Activated naive CD8-positive, alpha-beta T cell treated with anti-CD3 and anti-CD28 coated beads for 36 hours (primary cell): ENCODE measurements at places on chromosomes 4 and X.

DNA sequence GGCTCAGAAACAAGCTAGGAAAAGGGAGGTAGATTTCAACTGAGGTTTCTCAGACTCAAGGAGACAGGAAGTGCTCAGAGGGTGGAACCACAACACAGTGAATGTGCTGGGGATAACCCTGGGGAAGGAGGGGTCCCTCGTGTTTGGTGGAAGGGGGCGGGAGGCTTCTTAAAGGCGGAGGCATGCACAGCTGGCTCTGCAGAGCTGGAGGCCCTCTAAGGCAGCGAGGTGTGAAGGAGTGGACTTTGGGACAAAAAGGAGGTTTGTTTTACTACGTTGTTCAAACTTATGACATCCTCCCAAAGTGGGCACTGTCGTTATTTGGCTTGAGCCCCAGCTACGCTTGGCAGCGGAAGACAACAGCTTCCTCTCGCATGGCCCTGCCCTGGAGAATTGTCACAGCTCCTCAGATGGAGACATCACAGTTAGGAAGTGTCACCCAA is 21.7 kb upstream of the MTM1 start:
- H3K36me3 ChIP-seq = no peaks in the 10 kb centered on the region
- H3K4me1 ChIP-seq = peaks cover 23% of the 10 kb centered on the region
- DNase-seq = peak; percentile 19
- no peaks in the 10 kb centered on the region for H3K27me3 ChIP-seq

GRCh38 chrX:43140582-43140981 is 362.6 kb upstream of the PPP1R2C start:
- H3K36me3 ChIP-seq = peaks cover 2% of the 10 kb centered on the region
- H3K27ac ChIP-seq = no peak overlapping the region
- H3K27me3 ChIP-seq = no peaks in the 10 kb centered on the region
- no peaks in the 10 kb centered on the region for H3K4me1 ChIP-seq
- no peak for DNase-seq

DNA sequence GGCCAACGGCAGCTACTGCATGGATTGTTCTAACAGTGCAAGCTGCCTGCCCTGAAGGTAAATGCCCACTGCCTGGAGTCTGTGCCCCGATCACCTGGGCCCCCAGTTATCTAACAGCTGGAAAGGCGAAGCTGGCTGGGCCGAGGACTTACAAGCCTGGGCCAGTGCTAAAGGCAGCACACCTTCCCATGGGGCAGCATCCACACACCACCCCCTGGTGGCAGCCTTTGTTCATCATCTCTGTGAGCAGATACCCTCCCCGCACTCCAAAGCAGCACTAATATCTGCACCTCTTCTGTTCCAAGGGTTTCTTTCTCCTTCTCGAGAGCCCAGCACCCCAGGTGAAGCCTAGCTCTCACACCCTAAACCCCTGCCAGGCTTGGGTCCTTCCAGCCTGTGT is 7.6 kb downstream of the SLC2A9 start:
- no peak overlapping the region for H3K4me3 ChIP-seq
- H3K36me3 ChIP-seq = no peaks in the 10 kb centered on the region
- no peaks in the 10 kb centered on the region for H3K27me3 ChIP-seq

GRCh38 chr4:93719552-93719951 is 109.0 kb upstream of the ATOH1 start:
- DNase-seq = no peak
- no peaks in the 10 kb centered on the region for H3K27me3 ChIP-seq
- no peaks in the 10 kb centered on the region for H3K4me1 ChIP-seq
- H3K36me3 ChIP-seq = no peaks in the 10 kb centered on the region

DNA sequence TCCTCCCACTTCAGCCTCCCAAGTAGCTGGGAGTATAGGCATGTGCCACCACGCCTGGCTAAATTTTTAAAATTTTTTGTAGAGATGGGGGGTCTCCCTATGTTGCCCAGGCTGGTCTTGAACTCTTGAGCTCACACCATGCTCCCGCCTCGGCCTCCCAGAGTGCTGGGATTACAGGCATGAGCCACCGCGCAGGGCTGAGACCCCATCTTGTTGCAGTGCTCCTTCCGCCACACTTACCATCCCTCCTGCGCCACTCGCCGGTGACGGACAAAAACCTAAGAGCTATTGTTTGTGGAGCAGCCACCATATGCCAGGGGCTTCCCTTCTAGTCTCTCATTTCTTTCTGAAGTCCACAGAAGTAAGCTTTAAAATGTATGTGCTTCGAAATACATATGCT is 34.5 kb downstream of the NSG1 start:
- no peak overlapping the region for H3K27ac ChIP-seq
- peaks cover 6% of the 10 kb centered on the region for H3K36me3 ChIP-seq
- no peaks in the 10 kb centered on the region for H3K27me3 ChIP-seq

GRCh38 chrX:72276478-72276953 is 532 bp downstream of the RPS4X start:
- peaks cover 27% of the 10 kb centered on the region for H3K4me1 ChIP-seq
- H3K36me3 ChIP-seq = peaks cover 50% of the 10 kb centered on the region
- H3K27me3 ChIP-seq = peaks cover 16% of the 10 kb centered on the region
- H3K4me3 ChIP-seq = peak overlapping the region; percentile 90

GRCh38 chrX:91108761-91109160 is 325.9 kb upstream of the PABPC5 start:
- H3K27me3 ChIP-seq = no peaks in the 10 kb centered on the region
- no peaks in the 10 kb centered on the region for H3K4me1 ChIP-seq
- H3K36me3 ChIP-seq = no peaks in the 10 kb centered on the region
- DNase-seq = no peak
- H3K27ac ChIP-seq = no peak overlapping the region

- peaks cover 7% of the 10 kb centered on the region for H3K4me1 ChIP-seq
- peak overlapping the region; percentile 45 for H3K4me3 ChIP-seq
- H3K36me3 ChIP-seq = no peaks in the 10 kb centered on the region
- DNase-seq = no peak
- no peak overlapping the region for H3K27ac ChIP-seq
Measured at GRCh38 chr4:87848622-87849351, 16.0 kb downstream of the MEPE start.

DNA sequence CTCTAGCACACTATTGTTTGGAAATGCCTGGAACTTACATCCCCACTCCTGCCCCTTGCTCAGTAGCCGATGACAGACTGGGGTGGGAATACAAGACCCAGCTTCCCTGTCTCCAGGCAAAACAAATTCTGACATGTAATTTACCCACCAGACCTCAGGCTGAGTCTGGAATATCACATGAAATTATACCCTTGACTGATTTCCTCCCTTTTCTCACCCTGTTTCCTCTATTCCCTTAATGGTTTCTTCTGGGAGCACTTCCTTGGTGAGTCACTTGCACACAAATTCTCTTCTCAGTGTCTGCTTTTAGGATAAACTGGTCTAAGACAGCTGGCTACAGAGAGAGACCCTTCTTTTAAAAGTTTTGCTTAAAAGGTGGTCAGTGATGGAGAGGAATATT is 65.8 kb upstream of the DIPK2B start:
- no peaks in the 10 kb centered on the region for H3K36me3 ChIP-seq
- no peak overlapping the region for H3K27ac ChIP-seq
- H3K4me1 ChIP-seq = no peaks in the 10 kb centered on the region
- H3K4me3 ChIP-seq = no peak overlapping the region

DNA sequence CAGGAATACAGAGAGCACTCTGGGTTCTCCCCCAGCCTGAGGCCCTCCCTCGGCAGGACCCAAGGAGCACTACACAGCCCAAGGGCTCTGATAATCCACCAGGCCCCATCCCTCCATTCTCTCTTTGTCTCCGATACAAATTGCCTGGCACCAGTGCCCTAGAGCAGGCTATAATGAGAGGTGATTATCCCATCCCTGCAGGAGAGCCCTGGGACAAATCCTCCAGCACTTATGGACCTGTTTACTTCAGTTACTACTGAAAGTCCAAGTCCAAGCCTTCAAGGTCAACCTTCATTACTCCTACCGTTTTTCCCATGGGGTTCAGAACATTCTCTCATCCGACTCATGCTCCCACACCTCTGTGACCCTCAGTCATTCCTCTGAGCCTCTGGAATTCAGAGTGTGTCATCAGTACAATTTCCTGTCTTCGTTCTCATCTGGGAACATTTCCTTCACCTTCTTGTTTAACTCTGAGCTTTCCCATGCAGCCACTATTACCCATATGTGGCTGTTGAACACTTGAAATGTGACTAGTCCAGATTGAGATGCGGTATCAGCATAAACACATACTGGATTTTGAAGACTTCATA is 299.0 kb downstream of the RAPGEF2 start:
- no peak for DNase-seq
- no peaks in the 10 kb centered on the region for H3K4me1 ChIP-seq
- H3K4me3 ChIP-seq = no peak overlapping the region
- no peaks in the 10 kb centered on the region for H3K36me3 ChIP-seq

GRCh38 chrX:49278081-49278480 is 8.5 kb downstream of the PPP1R3F start:
- DNase-seq = no peak
- H3K4me3 ChIP-seq = peak overlapping the region; percentile 9
- peaks cover 15% of the 10 kb centered on the region for H3K36me3 ChIP-seq
- H3K4me1 ChIP-seq = peaks cover 72% of the 10 kb centered on the region

GRCh38 chr4:8834681-8835220 is 36.9 kb downstream of the HMX1 start:
- H3K4me3 ChIP-seq = no peak overlapping the region
- H3K27me3 ChIP-seq = peaks cover 3% of the 10 kb centered on the region
- no peak overlapping the region for H3K27ac ChIP-seq
- H3K36me3 ChIP-seq = no peaks in the 10 kb centered on the region
- no peaks in the 10 kb centered on the region for H3K4me1 ChIP-seq

DNA sequence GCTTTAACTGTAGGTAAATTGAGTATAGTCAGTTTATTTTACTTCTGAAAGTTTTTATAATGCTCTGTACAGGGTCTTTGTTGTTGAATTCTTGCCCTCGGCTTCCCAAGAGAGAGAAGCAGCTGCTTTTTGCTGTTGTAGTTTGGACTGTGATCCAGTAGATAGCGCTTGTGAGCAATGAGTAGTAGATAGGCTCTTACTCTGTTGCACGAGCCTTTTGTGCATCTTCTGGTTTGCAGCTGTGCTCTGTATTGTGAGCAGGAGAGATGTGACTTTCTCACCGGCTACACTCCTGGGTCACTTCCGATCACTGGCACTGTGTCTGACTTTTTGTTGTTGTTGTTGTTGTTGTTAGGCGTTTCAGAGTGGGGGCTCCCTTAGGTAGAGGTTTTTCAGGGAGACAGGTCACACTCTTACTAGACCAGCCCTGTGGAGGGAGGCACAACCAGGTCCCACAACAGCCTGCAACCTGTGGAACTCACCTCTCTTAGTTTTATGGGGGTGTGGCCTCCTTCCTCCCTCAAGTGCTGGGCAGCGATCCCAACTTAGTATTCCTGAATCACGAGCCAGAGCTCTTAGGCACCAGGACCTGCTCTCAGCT is 822.1 kb upstream of the GALNTL6 start:
- H3K4me3 ChIP-seq = no peak overlapping the region
- H3K36me3 ChIP-seq = no peaks in the 10 kb centered on the region
- no peak for DNase-seq
- H3K27ac ChIP-seq = no peak overlapping the region
- no peaks in the 10 kb centered on the region for H3K27me3 ChIP-seq

- H3K4me3 ChIP-seq = no peak overlapping the region
- H3K4me1 ChIP-seq = no peaks in the 10 kb centered on the region
- H3K27me3 ChIP-seq = no peaks in the 10 kb centered on the region
- no peak for DNase-seq
- no peak overlapping the region for H3K27ac ChIP-seq
Measured at GRCh38 chrX:20967725-20968124, 406.5 kb upstream of the CNKSR2 start.

GRCh38 chr4:70624226-70624793 is 4.2 kb upstream of the ENAM start:
- DNase-seq = no peak
- H3K36me3 ChIP-seq = no peaks in the 10 kb centered on the region
- H3K27ac ChIP-seq = no peak overlapping the region
- H3K4me1 ChIP-seq = peaks cover 11% of the 10 kb centered on the region

- no peaks in the 10 kb centered on the region for H3K36me3 ChIP-seq
- H3K27ac ChIP-seq = no peak overlapping the region
- H3K4me3 ChIP-seq = no peak overlapping the region
- no peak for DNase-seq
- no peaks in the 10 kb centered on the region for H3K4me1 ChIP-seq
Measured at GRCh38 chrX:27309406-27309805, 153.7 kb downstream of the PPP4R3C start.

GRCh38 chr4:97646997-97647396 is 496.3 kb downstream of the STPG2 start:
- no peaks in the 10 kb centered on the region for H3K27me3 ChIP-seq
- no peaks in the 10 kb centered on the region for H3K4me1 ChIP-seq
- no peak overlapping the region for H3K4me3 ChIP-seq
- no peak overlapping the region for H3K27ac ChIP-seq
- H3K36me3 ChIP-seq = no peaks in the 10 kb centered on the region

DNA sequence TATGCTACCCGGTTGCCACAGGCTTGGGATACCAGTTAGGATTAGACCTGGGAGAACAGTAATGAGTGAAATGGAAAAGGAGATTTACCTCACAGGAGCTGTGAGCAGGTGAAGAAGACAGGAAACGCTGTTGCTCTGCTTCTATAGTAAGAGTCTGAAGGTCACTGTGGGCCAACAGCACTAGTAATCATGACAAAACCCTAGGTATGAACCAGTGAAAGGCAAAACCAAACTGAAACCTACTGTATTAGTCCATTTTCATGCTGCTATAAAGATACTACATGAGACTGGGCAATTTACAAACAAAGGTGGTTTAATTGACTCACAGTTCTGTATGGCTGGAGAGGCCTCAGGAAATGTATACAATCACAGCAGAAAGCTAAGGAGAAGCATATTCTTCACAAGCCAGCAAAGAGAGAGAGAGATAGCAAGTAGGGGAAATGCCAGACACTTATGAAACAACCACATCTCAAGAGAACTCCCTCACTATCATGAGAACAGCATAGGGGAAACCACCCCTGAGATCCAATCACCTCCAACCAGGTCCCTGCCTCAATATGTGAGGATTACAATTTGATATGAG is 736.7 kb upstream of the INTU start:
- no peaks in the 10 kb centered on the region for H3K36me3 ChIP-seq
- no peak for DNase-seq
- H3K4me1 ChIP-seq = no peaks in the 10 kb centered on the region
- no peak overlapping the region for H3K27ac ChIP-seq

GRCh38 chr4:87012265-87012953 is 77.6 kb downstream of the AFF1 start:
- no peak overlapping the region for H3K4me3 ChIP-seq
- H3K27me3 ChIP-seq = no peaks in the 10 kb centered on the region
- no peak for DNase-seq
